ENCODE measurements at places on chromosomes 1 and 21. TPM values are rescaled to one million over a fixed set of nuclear protein-coding genes. Genes with fewer than 3 reads are reported as not detected.

- DNase-seq, result no peak
Measured at GRCh38 chr21:34017039-34017961, 56.1 kb upstream of the MRPS6 start.

GRCh38 chr1:94821636-94822305 lies 1.6 kb downstream of the SLC44A3 start:
- DNase-seq, result no peak

DNA sequence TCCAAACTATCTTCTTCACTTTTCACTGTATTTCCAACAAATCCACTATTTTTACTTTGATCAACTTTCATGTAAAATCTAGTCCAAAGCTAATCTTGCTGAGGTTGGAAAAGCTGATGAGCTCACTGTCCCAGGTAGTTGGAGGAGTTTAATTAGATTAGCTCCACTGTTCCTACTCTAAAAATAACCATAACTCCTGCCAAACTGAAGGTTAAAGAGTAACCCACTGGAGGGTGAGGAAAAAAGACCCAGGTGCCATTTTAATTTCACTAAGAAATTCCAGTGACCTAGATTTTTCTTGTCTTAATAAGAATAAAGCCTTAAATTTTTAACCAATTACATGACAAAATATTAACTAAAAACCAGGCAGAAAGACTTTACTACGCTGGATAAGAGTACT lies 15.3 kb downstream of the DCAF8 start:
- no peak for DNase-seq

- DNase-seq, result no peak
Measured at GRCh38 chr21:36750576-36750959, 51.7 kb downstream of the SIM2 start.

DNA sequence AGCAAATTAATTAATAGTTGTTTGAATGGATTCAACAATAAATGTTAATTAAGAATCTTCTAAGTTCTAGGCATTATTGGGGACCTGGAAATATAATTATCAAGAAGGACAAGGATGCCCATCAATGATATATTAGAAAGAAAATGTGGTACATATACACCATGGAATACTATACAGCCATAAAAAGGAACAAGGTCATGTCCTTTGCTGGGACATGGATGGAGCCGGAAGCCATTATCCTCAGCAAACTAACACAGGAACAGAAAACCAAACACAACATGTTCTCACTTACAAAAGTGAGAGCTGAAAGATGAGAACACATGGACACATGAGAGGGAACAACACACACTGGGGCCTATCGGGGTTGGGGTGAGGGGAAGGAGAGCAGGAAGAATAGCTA lies 141.4 kb upstream of the JUN start:
- no peak for DNase-seq

DNA sequence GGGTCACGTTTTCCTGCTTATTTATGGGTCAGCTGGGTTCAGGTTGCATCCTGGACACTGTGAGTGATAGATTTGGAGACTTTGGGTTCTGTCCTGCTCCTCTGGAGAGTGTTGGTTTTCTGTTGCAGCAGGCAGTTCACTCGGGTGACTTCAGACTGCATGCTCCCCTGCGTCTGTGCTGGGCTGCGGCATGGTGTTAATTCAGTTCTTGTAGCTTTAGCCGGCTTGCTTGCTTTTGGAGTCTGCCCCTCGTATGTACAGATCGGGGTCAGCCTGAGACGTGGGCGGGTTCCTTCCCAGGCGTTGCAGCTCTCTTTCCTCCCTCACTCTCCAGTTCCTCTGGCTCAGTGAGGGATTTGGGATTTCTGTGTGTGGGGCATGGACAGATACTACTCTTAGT lies 38.0 kb downstream of the PCNT start:
- DNase-seq, result no peak

DNA sequence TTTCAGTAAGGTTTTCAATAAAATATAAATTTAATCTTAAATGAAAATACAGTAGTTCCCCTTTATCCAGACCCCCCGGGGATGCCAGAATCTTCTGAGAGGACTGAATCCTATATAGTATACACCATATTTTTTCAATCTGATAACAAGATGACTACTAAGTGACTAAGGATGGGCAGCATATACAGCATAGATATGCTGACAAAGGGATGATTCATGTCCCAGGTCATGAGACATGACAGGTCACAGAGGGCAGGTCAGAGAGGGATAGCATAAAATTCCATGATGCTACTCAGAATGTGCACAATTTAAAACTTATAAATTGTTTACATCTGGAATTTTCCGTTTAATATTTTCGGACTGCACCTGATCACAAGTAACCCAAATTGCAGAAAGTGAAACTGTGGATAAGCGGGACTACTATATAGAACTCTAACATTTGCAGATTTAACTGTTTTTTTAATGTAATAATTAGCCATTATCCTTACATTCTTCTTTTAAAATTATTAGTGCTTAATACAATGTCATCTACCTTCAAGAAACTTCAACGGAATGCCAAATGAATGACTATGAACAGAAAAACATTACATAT lies 48.8 kb downstream of the LRRC40 start:
- no peak for DNase-seq

- peak; percentile 94 for DNase-seq
Measured at GRCh38 chr1:151611832-151612500, at the start of gene SNX27. TSS of gene SNX27 (plus strand) at chr1:151612050. CDS start at chr1:151612202, 152 bp downstream.

DNA sequence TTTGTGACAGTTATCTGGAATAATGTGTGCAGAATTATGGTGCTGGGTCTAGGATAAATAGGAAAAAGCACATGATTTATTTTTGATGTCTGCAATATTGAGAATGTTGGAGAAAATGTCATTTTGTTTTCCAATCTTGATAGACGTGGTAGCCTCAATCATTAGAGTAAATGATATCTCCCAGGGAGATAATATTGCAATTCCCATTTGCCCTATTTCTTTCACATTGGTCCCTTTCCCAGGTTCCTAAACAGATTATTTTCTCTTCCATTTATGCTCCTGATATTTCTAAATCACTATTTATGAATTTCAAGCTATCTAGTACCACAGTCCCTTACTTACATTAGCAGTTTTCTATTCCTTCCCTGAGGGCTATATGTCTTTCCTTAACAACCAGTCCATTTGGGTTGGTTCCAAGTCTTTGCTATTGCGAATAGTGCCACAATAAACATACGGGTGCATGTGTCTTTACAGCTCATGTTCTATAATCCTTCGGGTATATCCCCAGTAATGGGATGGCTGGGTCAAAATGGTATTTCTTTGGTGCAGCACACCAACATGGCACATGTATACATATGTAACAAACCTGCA lies 447.3 kb downstream of the PLA2G4A start:
- no peak for DNase-seq

- no peak for DNase-seq
Measured at GRCh38 chr1:58574816-58575215, 2.2 kb downstream of the TACSTD2 start.

DNA sequence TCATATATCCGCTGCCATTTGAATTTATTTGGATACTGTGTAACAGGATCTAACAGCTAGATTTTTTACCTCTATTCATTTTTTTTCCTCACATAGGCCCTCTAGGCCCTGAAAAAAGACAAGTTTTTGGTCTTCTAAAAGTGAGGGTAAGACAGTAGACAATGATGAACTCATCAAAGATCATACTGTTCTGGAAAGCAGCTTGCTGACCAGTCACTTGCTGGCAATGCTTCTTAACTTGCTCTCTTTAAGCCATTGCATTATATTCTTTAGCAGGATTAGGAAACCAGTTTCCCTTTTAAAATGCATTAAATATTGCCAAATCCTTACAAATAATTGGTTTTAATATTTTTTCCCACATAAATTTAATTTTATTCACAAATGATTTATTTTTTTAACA lies 65.5 kb downstream of the SYT14 start:
- DNase-seq, result no peak

DNA sequence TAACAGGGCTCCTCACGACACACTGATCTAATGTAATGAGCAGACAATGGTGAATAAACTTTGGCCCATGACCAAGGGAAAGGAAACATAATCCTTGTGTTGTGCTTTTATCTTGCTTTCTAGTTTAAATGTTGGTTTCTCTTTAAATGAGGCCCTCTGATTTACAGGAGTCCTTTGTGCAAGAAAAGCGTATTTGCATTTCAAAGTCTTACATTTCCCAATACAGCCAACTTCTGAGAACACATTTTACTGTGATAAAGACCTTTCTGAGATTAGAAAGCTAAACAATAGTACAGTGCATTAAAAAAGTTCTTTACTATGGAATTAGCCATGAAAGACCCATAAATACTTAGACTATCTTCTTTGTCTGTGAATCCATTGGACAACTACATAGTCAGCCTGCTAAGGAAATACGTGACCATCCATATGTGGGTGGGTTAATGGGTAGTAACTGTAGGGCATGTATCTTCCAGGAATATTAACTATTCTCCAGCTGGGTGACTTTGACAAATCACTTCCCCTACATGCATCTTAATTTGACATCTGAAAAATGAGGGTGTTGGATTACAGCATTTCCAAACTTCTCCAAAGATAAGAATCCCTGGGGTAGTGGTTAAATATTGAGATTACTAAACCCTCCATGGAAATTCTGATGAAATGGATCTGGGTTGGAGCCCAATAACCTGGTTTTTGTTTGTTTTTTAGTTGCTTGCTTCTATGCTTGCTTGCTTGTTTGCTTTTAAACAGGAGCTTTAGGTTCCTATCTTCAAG lies 50.3 kb upstream of the USP1 start:
- no peak for DNase-seq

GRCh38 chr1:186838380-186839040 lies 9.8 kb downstream of the PLA2G4A start:
- DNase-seq, result no peak

DNA sequence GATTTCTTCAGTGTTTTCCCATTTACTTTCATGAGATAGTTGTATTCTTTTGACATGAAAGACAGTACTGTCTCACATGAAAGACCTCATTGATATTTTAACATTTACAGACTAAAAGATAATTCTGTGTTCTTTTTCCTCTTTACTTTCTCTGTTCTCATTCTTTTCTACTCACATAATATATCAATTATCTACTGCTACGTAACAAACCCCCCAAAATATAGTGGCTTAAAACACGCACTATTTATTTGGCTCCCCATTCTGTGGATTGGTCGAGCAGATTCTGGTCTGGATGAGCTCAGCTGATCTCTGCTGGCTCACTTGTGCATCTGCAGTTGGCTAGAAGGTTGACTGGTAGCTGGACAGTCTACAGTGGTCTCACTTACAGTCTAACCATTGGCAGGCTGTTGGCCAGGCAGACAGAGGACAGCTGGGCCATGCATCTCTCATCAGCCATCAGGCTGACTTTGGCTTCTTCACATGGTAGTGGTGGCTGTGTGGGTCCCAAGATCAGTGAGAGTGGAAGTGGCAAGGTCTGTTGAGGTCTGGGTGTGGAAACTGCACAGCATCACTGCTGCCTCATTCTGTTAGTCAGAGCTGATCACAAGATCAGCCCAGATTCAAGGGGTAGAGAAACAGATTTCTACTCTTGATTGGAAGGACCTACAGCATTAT lies 63.2 kb downstream of the MPZL1 start:
- DNase-seq, result no peak

DNA sequence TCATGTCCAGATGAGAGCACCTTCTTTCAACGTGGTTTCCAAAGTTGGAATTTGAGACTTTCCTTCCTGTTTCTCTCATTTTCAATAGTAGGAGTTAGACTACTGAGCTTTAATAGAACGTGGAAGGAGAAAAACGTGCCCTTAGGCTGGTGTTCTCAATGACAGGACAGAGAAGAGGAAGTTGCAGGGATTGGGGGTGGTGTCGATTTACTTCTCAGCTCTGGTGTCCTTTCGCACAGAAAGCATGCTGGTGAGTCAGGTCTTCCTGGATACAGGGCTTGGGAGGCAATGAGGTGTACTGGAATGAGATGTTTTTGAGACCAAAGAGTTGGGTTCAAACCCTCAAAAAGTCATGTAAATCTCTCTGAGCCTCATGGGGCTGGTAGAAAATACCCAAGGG lies 67.1 kb downstream of the HIVEP3 start:
- no peak for DNase-seq

GRCh38 chr1:235725434-235725833 lies 75.8 kb upstream of the GNG4 start:
- DNase-seq, result no peak

DNA sequence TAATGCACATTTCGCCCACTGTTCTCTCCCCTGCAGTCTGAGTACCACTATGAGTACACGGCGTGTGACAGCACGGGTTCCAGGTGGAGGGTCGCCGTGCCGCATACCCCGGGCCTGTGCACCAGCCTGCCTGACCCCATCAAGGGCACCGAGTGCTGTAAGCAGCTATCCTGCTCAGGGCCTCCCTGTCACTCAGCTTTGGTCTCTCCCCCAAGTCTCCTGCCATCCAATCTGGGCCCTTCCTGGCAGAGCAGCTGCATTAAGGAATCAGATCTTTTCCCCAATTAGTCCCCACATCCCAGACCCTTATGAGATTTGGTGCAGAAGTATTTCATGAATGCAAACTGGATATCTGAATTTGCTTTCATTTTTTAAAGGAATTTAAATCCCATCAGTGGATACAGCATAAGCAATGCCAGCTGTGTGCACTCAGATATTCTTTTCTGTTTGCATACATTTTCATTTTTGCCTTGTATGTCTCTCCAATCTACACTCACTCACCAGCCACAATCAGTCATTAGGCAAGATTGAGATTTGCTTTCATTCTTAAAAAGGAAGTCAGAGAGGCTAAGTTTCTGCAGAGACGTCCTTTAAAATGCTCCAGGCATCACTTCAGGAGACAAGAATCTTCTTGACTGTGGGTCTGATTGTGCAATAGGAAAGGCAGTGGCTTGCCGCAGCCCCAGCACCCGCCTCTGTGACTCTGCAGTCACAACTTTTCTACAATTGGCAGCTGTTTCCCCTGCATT lies 48.1 kb downstream of the ELAPOR1 start:
- peak; percentile 39 for DNase-seq

DNA sequence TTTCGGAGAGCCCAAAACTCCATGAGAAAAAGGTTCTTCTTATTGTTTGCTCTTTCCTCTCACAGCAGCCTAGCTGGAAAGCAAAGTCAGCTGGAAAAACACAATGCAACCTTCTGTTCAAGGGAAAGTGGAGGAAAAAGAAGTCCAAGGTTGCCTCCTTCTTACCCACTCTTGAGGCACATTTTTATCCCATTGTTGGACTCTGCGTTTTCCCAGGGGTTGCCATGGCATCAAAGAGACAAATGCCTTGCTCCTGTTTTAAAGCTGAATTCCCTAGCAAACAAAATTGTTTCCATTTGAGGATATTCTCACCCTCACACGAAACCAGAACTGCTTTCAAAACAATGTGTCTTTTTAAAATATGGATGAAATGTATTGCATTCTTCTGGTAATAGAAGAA lies 45.1 kb upstream of the PALMD start:
- DNase-seq, result no peak

GRCh38 chr21:31310750-31311149 lies 33.3 kb downstream of the TIAM1 start:
- DNase-seq, result no peak

- no peak for DNase-seq
Measured at GRCh38 chr1:117679868-117680267, 74.0 kb downstream of the TENT5C start.

- no peak for DNase-seq
Measured at GRCh38 chr21:17532292-17532691, 19.4 kb downstream of the CXADR start.

- peak; percentile 51 for DNase-seq
Measured at GRCh38 chr1:234911787-234912186, 216.8 kb downstream of the TOMM20 start.

CAPN9 gene
- total RNA-seq, result 0.18 TPM

RIPK4 gene
- total RNA-seq, result 2.7 TPM

ANKRD45 gene
- not detected for total RNA-seq

FYB2 gene
- 0.97 TPM for total RNA-seq

S100A7A gene
- not detected for total RNA-seq

NGF gene
- 4.4 TPM for total RNA-seq

LRRC38 gene
- total RNA-seq, result 0.09 TPM

WNT2B gene
- 4.7 TPM for total RNA-seq

TMIGD3 gene
- 4.0 TPM for total RNA-seq

SPRR2E gene
- total RNA-seq, result not detected

RHCE gene
- 0.71 TPM for total RNA-seq

SPRR2B gene
- not detected for total RNA-seq

NIBAN1 gene
- 313 TPM for total RNA-seq

Measured in left cardiac atrium (tissue), 4 donors.